ENCODE measurements at places on chromosomes 7 and 10.

DNA sequence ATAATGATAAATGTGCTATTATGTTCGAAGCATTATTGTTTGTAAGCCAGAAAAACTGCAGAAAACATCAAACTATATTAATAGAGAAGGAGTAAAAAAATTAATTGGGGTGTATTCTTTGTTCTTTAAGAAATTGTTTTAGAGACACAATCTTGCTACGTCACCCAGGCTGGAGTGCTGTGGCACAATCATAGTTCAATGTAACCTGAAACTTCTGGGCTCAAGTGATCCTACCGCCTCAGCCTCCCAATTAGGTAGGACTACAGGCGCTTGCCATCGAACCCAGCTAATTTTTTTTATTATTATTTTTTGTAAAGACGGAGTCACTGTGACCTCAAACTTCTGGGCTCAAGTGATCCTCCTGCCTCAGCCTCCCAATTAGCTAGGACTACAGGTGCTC is 1138.6 kb downstream of the GATA3 start:
- H3K36me3 ChIP-seq = no peaks in the 10 kb centered on the region
- no peak for DNase-seq
- peaks cover 80% of the 10 kb centered on the region for H3K27me3 ChIP-seq
- no peaks in the 10 kb centered on the region for H3K4me1 ChIP-seq

DNA sequence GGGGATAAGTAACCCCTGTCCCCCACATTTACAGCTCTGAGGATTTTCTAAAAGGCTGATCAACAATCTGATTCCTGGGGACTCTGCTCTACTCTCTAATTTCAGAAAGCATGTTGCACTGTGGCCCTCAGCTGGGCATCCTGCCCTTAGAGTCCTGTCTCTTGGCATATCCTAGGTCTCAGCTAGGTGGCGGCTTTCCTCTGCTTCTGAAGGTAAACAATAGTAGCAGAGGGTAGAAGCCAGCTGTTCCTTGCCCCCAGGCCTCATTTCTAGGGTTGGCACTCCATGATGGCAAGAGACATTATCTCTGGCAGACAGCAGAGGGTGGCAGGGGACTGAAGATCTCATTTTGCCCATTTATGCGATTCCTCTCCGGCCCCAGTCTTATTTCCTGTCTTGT is 77.0 kb downstream of the ADCYAP1R1 start:
- no peaks in the 10 kb centered on the region for H3K4me1 ChIP-seq
- no peak overlapping the region for H3K27ac ChIP-seq
- no peak overlapping the region for H3K4me3 ChIP-seq
- no peak for DNase-seq
- no peaks in the 10 kb centered on the region for H3K36me3 ChIP-seq

- H3K27me3 ChIP-seq = peaks cover 3% of the 10 kb centered on the region
- H3K27ac ChIP-seq = no peak overlapping the region
- H3K4me3 ChIP-seq = no peak overlapping the region
- peaks cover 21% of the 10 kb centered on the region for H3K4me1 ChIP-seq
- H3K36me3 ChIP-seq = no peaks in the 10 kb centered on the region
- DNase-seq = no peak
Observed at GRCh38 chr7:135801877-135802276, 53.3 kb upstream of the FAM180A start.

DNA sequence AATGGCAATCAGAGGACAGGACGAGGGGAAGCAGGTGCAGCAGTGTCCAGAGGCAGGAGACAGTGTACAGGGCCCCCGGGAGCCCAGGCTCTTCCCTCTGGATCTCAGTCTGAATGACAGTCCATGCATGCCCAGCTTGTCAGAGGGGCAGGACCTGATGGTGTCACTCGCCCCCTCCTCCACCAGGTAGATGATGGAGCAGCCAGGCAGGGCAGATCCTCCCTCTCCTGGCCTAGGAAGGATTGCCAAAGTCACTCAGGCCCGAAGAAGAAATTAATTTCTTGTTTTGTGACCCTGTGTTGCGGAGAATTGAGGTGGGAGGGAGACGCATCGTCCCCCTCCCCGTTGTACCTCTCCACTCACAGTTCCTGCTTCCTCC is 4.0 kb downstream of the VSTM4 start:
- no peaks in the 10 kb centered on the region for H3K27me3 ChIP-seq
- H3K4me1 ChIP-seq = peaks cover 15% of the 10 kb centered on the region
- no peak for DNase-seq

DNA sequence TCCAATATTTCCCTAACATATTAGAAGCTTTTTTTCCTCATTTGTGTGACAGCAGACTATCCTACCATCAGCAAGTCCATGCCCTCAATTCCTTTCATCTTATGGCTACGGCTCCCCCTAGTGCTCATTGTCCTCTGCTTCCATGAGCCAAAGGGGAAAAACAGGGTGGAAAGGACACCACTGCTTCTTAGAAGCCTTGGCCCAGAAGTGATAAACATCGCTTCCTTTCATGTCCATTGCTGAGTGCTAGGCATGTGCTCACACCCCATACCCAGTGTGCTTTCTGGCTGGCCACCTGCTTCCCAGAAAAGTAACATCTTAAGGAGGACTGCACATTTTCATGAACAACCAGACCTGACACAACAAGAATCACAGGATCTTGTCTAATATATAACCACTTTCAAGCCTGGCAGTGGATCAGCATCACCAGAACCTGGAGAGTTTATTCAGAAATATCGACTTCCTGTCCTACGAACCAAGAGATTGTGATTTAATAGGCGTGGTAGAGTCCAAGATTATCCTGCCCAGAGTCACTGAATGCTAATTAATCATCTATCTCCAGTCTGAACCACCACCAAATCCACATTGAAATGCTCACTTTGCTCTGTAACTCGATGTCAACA is 650.5 kb upstream of the SORCS1 start:
- peaks cover 9% of the 10 kb centered on the region for H3K4me1 ChIP-seq
- H3K27ac ChIP-seq = no peak overlapping the region
- H3K4me3 ChIP-seq = no peak overlapping the region
- peak; percentile 61 for DNase-seq
- H3K36me3 ChIP-seq = no peaks in the 10 kb centered on the region

GRCh38 chr7:116290740-116291139 is 80.4 kb downstream of the TES start:
- H3K27ac ChIP-seq = peak overlapping the region; percentile 71
- DNase-seq = no peak
- no peak overlapping the region for H3K4me3 ChIP-seq
- peaks cover 10% of the 10 kb centered on the region for H3K36me3 ChIP-seq

GRCh38 chr10:99534939-99535763 is 2.4 kb downstream of the NKX2-3 start:
- peaks cover 7% of the 10 kb centered on the region for H3K36me3 ChIP-seq
- DNase-seq = no peak
- peak overlapping the region; percentile 41 for H3K4me3 ChIP-seq
- peaks cover 97% of the 10 kb centered on the region for H3K27me3 ChIP-seq

GRCh38 chr10:58435297-58435985 is 50.2 kb downstream of the TFAM start:
- DNase-seq = no peak
- H3K4me1 ChIP-seq = no peaks in the 10 kb centered on the region
- H3K36me3 ChIP-seq = no peaks in the 10 kb centered on the region
- no peak overlapping the region for H3K4me3 ChIP-seq

DNA sequence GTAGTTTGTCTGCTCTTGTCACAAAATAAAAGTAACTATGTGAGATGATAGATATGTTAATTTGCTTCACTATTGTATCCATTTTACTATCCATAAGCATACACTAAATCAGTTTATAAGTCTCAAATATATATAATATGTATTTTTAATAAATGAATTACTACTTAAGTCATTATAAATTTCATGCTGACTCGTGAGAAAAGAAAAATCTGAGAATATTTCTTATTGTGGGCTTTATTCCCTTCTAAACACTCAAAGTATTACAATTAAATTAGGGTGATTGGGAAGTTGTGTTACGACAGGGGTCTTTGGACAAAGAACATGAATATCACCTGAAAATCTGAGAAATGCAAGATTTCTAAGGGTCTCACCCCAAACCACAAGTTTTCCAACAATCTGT is 48.7 kb upstream of the RELN start:
- no peak for DNase-seq
- no peak overlapping the region for H3K4me3 ChIP-seq
- H3K4me1 ChIP-seq = no peaks in the 10 kb centered on the region

- H3K27me3 ChIP-seq = peaks cover 34% of the 10 kb centered on the region
- H3K4me3 ChIP-seq = no peak overlapping the region
- no peaks in the 10 kb centered on the region for H3K36me3 ChIP-seq
- H3K4me1 ChIP-seq = peaks cover 14% of the 10 kb centered on the region
- DNase-seq = no peak
Observed at GRCh38 chr10:132859084-132859855, 73.3 kb upstream of the NKX6-2 start.

DNA sequence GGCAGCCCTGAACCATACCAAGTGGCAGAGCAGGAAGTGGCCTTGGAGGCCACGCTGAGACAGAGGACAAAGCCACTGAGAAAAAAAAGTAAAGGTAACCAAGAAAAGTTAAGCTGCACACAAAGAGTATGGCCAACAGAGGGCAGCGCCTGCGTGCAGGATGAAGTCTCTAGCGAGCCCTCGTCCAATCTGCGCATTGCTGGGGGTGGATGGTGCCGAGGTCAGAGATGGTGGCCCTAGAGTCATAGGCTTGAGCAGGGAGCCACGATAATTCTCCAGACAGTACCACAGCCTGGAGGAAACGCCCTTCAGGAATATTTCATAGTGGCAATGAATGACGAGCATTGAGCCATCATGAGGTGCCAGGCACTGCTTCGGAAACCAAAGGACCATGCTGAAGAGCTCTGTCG is 9.7 kb downstream of the ATP6V0E2 start:
- H3K36me3 ChIP-seq = peaks cover 3% of the 10 kb centered on the region
- peak; percentile 45 for DNase-seq
- no peak overlapping the region for H3K4me3 ChIP-seq
- peaks cover 32% of the 10 kb centered on the region for H3K4me1 ChIP-seq
- no peaks in the 10 kb centered on the region for H3K27me3 ChIP-seq

GRCh38 chr10:102635377-102635776 is 8.9 kb upstream of the TRIM8 start:
- H3K4me3 ChIP-seq = no peak overlapping the region
- no peaks in the 10 kb centered on the region for H3K27me3 ChIP-seq
- no peak for DNase-seq
- peaks cover 33% of the 10 kb centered on the region for H3K4me1 ChIP-seq
- H3K27ac ChIP-seq = no peak overlapping the region
- H3K36me3 ChIP-seq = peaks cover 5% of the 10 kb centered on the region

GRCh38 chr10:72068901-72069446 is 19.4 kb downstream of the SPOCK2 start:
- no peaks in the 10 kb centered on the region for H3K36me3 ChIP-seq
- H3K27me3 ChIP-seq = no peaks in the 10 kb centered on the region
- H3K4me3 ChIP-seq = peak overlapping the region; percentile 53
- peaks cover 23% of the 10 kb centered on the region for H3K4me1 ChIP-seq
- peak overlapping the region; percentile 93 for H3K27ac ChIP-seq

- no peak overlapping the region for H3K27ac ChIP-seq
- H3K36me3 ChIP-seq = no peaks in the 10 kb centered on the region
- H3K27me3 ChIP-seq = no peaks in the 10 kb centered on the region
- H3K4me3 ChIP-seq = no peak overlapping the region
- no peak for DNase-seq
- no peaks in the 10 kb centered on the region for H3K4me1 ChIP-seq
Observed at GRCh38 chr10:14408139-14408538, 77.4 kb upstream of the FRMD4A start.

- H3K4me1 ChIP-seq = no peaks in the 10 kb centered on the region
- no peaks in the 10 kb centered on the region for H3K27me3 ChIP-seq
- no peak overlapping the region for H3K4me3 ChIP-seq
- no peak for DNase-seq
- no peak overlapping the region for H3K27ac ChIP-seq
Observed at GRCh38 chr10:58291538-58292174, 22.7 kb downstream of the CISD1 start.

- no peak overlapping the region for H3K4me3 ChIP-seq
- H3K4me1 ChIP-seq = peaks cover 33% of the 10 kb centered on the region
- no peak overlapping the region for H3K27ac ChIP-seq
Observed at GRCh38 chr10:594584-595270, 94.7 kb downstream of the DIP2C start.

- no peaks in the 10 kb centered on the region for H3K27me3 ChIP-seq
- no peaks in the 10 kb centered on the region for H3K4me1 ChIP-seq
- peaks cover 9% of the 10 kb centered on the region for H3K36me3 ChIP-seq
- DNase-seq = no peak
- no peak overlapping the region for H3K27ac ChIP-seq
Observed at GRCh38 chr7:120064565-120064964, 208.4 kb upstream of the KCND2 start.

DNA sequence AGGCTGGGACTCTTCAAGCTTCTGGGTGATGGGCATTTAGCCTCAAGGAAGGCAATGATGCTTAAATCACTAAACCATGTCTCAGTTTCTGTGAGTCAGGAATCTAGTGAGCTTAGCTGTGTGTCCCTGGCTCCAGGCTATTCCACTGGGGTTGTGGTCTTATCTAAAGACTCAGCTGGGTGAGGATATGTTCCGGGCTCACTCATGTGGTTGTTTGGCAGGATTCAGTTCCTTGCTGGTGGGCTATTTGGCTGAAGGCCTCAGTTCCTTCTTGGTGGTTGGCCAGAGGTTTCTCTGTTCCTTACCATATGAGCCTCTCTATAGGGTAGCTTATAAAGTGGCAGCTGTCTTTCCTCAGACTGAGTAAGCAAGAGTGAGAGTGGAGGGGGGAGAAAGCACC is 12.0 kb downstream of the EVX1 start:
- DNase-seq = no peak
- H3K27me3 ChIP-seq = peaks cover 78% of the 10 kb centered on the region
- H3K36me3 ChIP-seq = peaks cover 2% of the 10 kb centered on the region
- H3K27ac ChIP-seq = no peak overlapping the region
- no peak overlapping the region for H3K4me3 ChIP-seq
- H3K4me1 ChIP-seq = peaks cover 13% of the 10 kb centered on the region

GRCh38 chr7:50674896-50675835 is 107.5 kb downstream of the GRB10 start:
- no peak for DNase-seq
- H3K4me1 ChIP-seq = peaks cover 62% of the 10 kb centered on the region
- peaks cover 17% of the 10 kb centered on the region for H3K36me3 ChIP-seq
- peak overlapping the region; percentile 85 for H3K27ac ChIP-seq
- no peak overlapping the region for H3K4me3 ChIP-seq

- no peak overlapping the region for H3K4me3 ChIP-seq
- no peaks in the 10 kb centered on the region for H3K27me3 ChIP-seq
- H3K4me1 ChIP-seq = no peaks in the 10 kb centered on the region
- no peak for DNase-seq
Observed at GRCh38 chr10:73209705-73210104, 37.4 kb downstream of the DNAJC9 start.

GRCh38 chr7:92799446-92800211 is 36.7 kb downstream of the CDK6 start:
- no peaks in the 10 kb centered on the region for H3K27me3 ChIP-seq
- peaks cover 4% of the 10 kb centered on the region for H3K36me3 ChIP-seq
- H3K4me3 ChIP-seq = no peak overlapping the region
- no peaks in the 10 kb centered on the region for H3K4me1 ChIP-seq
- DNase-seq = no peak

- H3K4me1 ChIP-seq = no peaks in the 10 kb centered on the region
- H3K27ac ChIP-seq = no peak overlapping the region
- H3K27me3 ChIP-seq = no peaks in the 10 kb centered on the region
- DNase-seq = no peak
- H3K36me3 ChIP-seq = peaks cover 12% of the 10 kb centered on the region
Observed at GRCh38 chr10:14860791-14861190, 17.9 kb upstream of the SUV39H2 start.

Data from neural crest cell (in vitro differentiated cells).